Keratinocyte (primary cell): ENCODE measurements at places on chromosomes 16 and 17.

DNA sequence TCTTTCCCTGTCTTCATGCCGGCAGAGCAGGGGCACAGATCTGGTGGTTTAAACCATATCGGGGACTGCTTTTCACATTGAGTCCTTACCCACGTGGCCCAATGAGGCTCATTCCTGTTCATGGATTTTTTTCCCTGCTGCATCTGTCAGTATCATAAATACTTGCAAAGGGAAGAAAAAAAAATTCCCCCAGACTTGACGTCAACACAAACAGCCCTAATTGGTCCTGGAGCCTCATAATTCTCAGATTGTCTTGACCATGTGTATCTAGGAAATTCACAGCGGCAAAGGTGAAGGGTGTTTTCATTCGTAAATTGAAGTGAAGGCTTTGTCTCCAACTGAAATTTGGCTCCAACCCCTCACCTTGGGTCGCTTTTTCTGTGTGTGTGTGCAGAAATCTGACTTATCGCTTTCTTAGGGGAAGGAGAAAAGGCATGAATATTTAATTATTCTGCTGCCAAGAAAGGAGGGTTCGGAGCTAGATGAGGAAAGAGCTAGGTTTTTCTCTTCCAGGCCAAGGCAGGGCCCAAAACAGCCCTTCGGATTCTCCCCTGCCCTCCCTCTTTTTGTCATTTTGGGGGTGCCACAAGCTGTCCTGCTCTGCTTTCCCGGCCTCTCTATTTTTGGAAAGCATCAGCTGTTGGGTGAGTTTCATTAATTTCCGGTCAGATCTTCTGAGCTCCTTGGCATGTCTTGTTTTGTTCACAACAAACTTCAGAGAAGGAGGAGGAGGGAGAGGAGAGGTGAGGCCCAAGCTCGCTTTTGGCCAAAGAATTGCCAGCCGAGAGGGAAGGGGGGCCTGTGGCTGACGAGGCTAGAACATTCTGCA lies 17.8 kb upstream of the CIBAR2 start:
- no peak for DNase-seq

- no peak for DNase-seq
Observed at GRCh38 chr17:16459855-16460550, 32.0 kb downstream of the LRRC75A start.

GRCh38 chr17:40951011-40951622 lies 13.7 kb upstream of the KRT23 start:
- no peak for DNase-seq

- no peak for DNase-seq
Observed at GRCh38 chr17:40605306-40605705, 40.0 kb upstream of the CCR7 start.

- no peak for DNase-seq
Observed at GRCh38 chr16:82867485-82867884, 240.7 kb downstream of the CDH13 start.
